ENCODE measurements at places on chromosomes 7 and 10.

DNA sequence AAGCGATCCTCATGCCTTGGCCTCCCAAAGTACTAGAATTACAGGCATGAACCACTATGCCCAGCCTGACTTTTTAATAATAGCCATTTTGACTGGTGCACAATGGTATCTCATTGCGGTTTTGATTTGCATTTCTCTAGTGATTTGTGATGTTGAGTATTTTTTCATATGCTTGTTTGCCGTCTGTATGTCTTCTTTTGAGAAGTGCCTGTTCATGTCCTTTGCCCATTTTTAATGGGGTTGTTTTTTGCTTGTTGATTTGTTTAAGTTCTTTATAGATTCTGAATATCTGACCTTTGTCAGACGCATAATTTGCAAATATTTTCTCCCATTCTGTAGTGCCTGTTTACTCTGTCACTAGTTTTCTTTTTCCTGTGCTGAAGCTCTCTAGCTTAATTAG is 219.2 kb upstream of the CTBP2 start:
- peaks cover 6% of the 10 kb centered on the region for H3K36me3 ChIP-seq
- no peak for DNase-seq
- peaks cover 24% of the 10 kb centered on the region for H3K27me3 ChIP-seq
- no peak overlapping the region for H3K27ac ChIP-seq
- no peak overlapping the region for H3K4me3 ChIP-seq

DNA sequence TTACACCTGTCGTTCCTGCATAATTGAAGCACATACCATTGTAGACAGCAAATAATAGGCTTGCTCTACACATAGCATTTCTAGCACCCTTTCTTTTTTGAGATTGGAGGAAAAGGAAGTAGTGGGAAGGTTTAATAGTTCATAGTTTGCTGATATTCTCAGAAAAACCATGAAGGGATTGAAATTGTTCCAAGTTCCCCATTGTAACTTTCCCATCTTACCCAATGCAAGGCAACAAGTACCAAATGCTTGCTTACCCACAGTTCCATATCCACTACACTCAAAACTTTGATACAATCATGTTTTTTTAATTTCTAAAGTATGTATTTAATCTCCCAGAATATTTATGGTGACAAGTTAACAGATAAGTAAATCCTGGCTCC is 13.8 kb downstream of the CYP3A5 start:
- peaks cover 9% of the 10 kb centered on the region for H3K36me3 ChIP-seq
- no peaks in the 10 kb centered on the region for H3K4me1 ChIP-seq
- no peak overlapping the region for H3K4me3 ChIP-seq
- no peak overlapping the region for H3K27ac ChIP-seq
- no peaks in the 10 kb centered on the region for H3K27me3 ChIP-seq

- peaks cover 21% of the 10 kb centered on the region for H3K27me3 ChIP-seq
- DNase-seq = no peak
- H3K36me3 ChIP-seq = no peaks in the 10 kb centered on the region
- peaks cover 15% of the 10 kb centered on the region for H3K4me1 ChIP-seq
Measured at GRCh38 chr10:49300140-49300974, 1.4 kb downstream of the C10orf71 start.

GRCh38 chr10:86311190-86311589 is 55.4 kb downstream of the GRID1 start:
- peaks cover 9% of the 10 kb centered on the region for H3K27me3 ChIP-seq
- H3K36me3 ChIP-seq = no peaks in the 10 kb centered on the region
- H3K4me3 ChIP-seq = no peak overlapping the region

DNA sequence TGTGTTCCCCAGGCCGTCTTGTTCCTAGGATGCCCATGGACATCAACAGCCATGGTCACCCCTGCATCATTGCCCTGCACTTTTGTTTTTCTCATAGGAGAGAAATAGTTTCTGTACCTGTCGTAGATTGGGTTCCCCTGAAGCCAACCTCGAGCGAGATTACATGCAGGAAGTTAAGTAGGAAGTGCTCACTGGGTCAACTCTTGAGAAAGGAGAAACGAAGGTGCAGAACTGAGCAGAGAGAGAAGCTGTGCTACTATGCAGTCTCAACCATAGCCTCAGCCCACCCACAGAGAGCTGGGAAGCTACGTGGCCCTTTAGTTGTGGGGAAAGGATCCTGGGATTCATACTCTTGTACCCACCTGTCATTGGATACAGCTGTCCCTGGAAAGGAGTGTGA is 165.2 kb downstream of the HERPUD2 start:
- DNase-seq = no peak
- no peak overlapping the region for H3K27ac ChIP-seq
- H3K4me3 ChIP-seq = no peak overlapping the region
- H3K4me1 ChIP-seq = no peaks in the 10 kb centered on the region
- no peaks in the 10 kb centered on the region for H3K36me3 ChIP-seq

- H3K4me3 ChIP-seq = no peak overlapping the region
- H3K4me1 ChIP-seq = peaks cover 15% of the 10 kb centered on the region
- H3K27ac ChIP-seq = no peak overlapping the region
- DNase-seq = no peak
Measured at GRCh38 chr10:70715853-70716795, 43.8 kb downstream of the ADAMTS14 start.

GRCh38 chr7:135825406-135825805 is 76.8 kb upstream of the FAM180A start:
- no peak overlapping the region for H3K4me3 ChIP-seq
- H3K36me3 ChIP-seq = no peaks in the 10 kb centered on the region
- DNase-seq = no peak
